RPMI7951 (cell line): ENCODE measurements at places on chromosomes 6 and 20.

DNA sequence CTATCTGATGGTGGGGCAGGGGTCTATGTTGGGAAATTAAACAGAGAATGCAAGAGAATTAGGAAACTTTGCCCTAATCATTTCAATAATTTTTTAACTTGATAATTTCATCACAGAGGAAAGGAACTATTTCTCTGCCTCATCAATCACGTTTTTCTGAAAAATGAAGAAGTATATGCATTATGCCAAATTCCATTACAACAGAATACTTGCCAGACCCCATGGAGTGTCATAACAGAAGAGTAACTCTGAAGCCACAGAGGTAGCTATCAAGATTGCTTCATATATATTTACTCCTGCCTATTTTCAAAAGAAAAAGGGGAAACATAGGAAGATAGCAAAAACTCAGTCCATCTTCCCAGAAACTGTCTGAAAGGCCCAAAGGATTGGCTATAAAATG lies 5.7 kb upstream of the USP49 start:
- no peak for DNase-seq

DNA sequence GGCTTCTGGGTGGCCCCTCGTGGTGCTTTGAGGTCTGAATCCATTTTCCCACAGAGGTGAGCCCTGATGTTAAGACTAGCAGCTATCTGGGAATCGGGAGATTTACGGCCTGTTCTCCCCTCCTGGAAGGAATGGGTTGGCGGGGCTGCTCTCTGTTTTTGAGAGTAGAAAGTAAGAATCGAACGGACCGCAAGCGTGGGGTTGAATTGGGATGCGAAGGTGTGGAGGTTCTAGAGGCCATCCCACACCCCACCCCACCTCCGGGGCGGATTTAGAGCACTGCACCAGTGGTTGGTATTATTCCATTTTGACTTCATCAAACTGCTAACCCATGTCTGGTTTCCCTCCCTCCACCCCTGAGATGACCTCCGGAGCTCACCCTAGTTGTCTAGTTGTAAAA lies 11.5 kb downstream of the PYGB start:
- DNase-seq = no peak

DNA sequence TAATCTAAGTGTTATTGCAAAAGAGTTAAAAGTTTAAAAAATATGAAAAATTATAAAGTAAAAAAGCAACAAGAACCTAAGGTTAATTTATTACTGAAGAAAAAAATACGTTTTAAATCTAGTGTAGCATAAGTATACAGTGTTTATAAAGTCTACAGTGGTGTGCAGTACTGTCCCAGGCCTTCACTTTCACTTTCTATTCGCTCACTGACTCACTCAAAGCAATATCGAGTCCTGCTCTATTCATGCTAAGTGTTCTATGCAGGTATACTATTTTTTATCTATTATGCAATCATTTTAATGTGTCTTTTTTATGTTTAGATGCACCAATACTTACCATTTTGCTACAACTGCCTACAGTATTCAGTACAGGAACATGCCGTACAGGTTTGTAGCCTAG lies 113.0 kb downstream of the MANEA start:
- DNase-seq = peak; percentile 6

DNA sequence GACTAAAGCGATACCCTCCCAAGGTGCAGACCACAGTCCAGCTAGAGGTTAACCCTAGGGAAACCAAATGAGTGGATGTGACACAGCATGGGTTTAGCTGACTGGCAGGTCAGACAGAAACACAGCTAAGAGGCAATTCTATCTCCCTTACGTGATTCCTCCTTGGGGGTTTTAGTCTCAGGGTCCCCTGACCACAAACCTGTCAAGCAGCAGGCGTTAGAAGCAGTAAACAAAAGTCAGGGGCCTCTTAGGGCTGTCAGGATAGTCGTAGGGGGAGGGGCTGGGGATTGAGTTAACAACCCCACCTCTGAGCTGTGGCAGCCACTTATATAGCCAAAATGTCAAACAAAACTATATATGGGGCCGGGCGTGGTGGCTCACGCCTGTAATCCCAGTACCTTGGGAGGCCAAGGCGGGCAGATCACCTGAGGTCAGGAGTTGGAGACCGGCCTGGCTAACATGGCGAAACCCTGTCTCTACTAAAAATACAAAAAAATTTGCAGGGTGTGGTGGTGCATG lies 13.6 kb downstream of the KCNK5 start:
- DNase-seq = no peak

DNA sequence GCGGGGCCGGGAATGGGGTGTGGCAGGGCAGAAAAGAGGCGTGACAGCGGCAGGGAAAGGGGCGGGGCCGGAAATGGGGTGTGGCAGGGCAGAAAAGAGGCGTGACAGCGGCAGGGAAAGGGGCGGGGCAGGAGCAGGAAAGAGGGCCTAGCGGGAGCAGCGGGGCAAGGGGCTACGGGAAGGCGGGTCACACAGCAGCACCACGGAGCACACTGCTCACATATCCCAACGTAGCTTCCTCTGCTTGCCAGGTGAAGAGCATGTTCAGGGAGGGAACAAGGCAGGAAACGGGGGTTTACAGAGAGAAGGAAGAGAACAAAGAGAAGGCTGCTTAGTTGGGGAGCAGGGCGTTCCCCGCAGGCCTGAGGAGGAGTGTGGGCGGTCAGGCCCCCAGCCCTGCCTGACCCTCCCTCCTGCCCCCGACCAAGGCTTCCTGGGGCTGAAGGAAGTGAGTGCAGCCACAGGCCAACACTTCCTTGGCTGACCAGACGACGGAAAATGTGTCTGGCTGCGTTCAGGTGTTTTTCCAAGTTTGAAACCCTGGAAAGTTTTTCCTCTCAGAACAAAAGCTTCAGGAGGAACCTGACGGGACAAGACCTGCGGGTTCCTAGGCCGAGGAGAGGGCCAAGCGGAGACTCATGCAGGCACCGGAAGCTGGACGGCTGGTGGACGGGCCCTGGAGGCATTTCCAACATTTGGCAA lies 13.8 kb downstream of the UCKL1 start:
- no peak for DNase-seq

GRCh38 chr6:129513471-129513870 lies 196.5 kb downstream of the ARHGAP18 start:
- DNase-seq = peak; percentile 44

- no peak for DNase-seq
These were observed 97.8 kb downstream of the TNFAIP3 start for GRCh38 chr6:137964876-137965275.

GRCh38 chr6:18047406-18047805 lies 60.0 kb upstream of the KIF13A start:
- DNase-seq = peak; percentile 46

DNA sequence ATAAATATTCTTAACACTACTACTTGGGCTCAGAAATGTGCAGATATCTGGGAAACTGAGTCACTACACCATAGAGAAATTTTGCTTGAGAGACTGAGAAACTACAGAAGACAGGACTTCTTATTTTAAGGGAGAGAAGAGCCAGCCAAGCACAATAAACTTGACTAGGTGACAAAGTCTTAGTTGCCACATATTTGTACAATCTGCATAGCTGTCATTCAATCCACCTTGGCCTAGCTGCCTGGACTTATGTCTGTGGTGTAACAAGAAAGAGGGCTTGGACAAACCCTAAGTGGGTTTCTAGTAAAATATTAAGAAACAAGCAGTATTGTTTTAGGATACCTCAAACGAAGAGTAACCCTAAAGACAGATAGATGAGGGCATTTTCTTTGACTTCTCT lies 21.8 kb upstream of the IRAK1BP1 start:
- DNase-seq = no peak

GRCh38 chr6:23106951-23107350 lies 537.6 kb downstream of the HDGFL1 start:
- DNase-seq = peak; percentile 66

DNA sequence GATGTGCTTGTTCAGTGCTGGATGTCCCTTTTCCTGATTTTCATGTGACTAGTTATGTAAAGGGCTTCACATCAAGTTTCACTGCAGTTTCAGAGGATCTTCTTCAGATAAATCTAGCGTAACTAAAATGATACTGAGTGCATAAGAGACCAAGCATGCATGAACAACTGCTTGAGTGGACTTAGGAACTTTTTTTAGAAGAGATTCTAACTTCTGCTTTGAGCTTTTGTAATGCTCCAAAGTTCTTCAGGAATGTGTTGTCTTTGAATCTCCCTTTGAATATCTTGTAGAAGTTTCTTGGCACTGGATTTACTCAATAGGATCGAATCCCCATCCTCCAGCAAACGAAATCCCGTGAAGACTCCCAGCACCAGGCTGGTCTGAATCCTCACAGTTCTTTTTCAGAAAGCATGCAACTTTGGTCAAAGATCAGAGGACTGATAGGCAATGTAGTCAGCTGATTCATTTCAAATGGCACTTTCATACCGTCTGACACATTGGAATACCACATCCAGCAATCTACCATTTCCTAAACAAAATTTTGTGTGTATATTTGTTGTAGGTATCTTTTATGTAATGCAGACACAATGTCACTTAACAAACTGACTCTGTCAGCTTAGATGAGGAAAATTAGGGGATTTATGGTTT lies 33.2 kb downstream of the ENPP1 start:
- peak; percentile 38 for DNase-seq

DNA sequence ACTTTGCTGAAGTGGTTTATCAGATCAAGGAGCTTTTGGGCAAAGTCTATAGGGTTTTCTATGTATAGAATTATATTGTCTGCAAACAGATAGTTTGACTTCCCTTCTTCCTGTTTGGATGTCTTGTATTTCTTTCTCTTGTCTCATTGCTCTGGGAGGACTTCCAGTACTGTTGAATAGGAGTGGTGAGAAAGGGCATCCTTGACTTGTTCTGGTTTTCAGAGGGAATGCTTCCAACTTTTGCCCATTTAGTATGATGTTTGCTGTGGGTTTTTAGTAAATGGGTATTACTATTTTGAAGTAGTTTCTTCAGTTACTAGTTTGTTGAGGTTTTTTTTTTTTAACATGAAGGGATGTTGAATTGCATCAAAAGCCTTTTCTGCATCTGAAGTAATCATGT lies 36.1 kb downstream of the KCNS1 start:
- no peak for DNase-seq

DNA sequence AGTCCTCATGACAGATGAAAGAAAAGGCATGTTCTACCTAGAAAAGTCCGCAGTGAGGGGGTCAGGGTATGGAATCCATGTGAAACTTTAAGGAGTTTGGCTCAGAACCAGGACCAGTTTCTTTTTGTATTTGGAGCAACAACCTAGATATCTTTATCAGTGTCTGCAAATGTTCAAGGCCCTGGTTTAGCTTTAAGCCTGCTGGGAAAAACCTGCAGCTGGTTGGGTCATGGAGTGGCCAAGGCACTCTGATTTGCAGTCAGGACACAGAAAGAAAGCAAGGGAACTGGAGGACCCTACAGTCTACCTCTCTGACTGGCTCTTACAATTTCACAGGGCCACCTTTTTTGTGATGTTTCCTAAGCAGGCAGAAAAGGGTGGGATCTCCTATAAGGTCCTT lies 33.7 kb downstream of the GSTA2 start:
- DNase-seq = no peak

GRCh38 chr6:111564482-111564945 lies 41.2 kb downstream of the TRAF3IP2 start:
- DNase-seq = peak; percentile 96

GRCh38 chr6:167827583-167828324 lies 1.0 kb downstream of the AFDN start:
- peak; percentile 45 for DNase-seq

GRCh38 chr6:130981409-130981808 lies 81.6 kb downstream of the EPB41L2 start:
- peak; percentile 67 for DNase-seq

DNA sequence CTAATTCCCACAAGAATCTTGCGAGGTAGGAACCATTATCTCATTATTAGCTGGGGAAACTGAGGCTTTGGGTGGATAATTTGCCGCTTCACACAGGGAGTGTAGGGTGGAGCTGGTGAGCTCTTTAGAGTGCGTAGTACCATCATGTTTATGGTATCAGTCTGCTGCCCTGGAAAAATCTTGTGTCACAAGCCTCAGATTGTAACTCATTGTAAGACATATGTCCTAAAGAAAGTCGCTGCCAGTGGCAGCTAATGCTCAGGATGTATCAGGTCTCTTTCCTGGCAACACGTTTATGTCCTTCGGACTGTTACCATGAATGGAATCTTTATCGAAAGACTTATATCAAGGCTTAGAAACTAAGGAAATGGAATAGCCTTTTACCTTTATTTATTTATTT lies 1.9 kb downstream of the ZFAND3 start:
- no peak for DNase-seq

- DNase-seq = no peak
These were observed 75.8 kb downstream of the BANF2 start for GRCh38 chr20:17775600-17775999.

DNA sequence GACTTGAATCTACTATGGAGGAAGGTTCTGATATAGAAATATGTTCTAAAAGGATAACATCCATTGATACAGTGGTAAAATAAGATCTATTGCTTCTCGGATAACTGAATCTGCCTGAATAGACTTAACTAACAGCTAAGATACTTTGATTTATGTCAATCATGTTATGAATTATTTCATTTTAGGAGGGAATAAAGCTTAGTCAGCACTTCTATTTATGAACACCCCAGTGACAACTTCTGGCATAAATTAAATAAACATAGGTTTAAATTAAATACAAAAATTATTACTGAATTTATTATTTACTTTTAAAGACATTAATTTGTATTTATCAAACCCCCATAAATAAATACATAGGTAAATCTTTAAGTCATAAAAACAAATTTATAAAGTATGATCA lies 69.3 kb downstream of the IMPG1 start:
- DNase-seq = no peak

DNA sequence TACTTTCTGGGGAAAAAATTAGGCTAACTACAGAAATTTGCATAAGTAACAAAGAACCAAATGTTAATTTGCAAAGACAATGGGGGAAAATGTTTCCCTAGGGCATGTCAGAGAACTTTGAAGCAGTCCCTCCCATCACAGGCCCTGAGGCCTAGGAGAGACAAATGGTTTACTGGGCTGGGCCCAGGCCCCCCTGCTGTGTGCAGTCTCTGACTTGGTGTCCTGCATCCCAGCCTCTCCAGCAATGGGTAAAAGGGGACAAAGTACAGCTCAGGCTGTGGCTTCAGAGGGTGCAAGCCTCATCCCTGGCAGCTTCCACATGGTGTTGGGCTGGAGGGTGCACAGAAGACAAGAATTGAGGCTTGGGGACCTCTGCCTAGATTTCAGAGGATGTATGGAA lies 788.4 kb downstream of the FRK start:
- no peak for DNase-seq
